ENCODE measurements at places on chromosomes 2 and 18. TPM values are rescaled to one million over a fixed set of nuclear protein-coding genes. Genes with fewer than 3 reads are reported as not detected.

DNA sequence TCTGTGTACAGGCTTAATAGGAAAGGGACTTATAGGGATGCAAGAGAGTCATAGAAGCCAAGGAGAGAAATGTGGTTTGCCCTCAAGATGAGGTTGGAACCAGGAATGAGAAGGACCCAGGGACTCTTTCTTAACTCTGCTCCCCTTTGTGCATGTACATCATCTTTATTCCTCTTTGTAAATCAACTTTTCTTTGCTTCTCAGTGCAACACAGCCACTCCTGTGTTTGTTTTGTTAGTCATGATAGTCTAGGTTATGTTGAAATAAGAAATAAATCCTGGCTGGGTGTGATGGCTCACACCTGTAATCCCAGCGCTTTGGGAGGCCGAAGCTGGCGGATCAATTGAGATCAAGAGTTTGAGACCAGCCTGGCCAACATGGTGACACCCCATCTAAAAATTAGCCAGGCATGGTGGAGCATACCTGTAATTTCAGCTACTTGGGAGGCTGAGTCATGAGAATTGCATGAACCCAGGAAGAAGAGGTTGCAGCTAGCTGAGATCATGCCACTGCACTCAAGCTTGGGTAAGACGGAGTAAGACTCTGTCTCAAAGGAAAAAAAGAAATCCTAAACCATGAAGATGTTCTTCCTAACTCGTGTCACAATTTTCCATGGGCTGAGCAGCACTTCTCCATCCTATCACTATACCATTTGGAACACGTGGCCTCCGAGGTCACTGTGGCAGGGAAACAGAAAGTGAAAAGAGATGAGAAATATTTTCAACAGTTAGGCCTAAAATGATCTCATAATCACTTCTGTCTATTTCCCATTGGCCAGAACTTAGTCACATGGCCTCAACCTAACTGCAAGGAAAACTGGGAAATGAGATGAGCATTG is 73.0 kb upstream of the TMEM17 start:
- DNase-seq = no peak

DNA sequence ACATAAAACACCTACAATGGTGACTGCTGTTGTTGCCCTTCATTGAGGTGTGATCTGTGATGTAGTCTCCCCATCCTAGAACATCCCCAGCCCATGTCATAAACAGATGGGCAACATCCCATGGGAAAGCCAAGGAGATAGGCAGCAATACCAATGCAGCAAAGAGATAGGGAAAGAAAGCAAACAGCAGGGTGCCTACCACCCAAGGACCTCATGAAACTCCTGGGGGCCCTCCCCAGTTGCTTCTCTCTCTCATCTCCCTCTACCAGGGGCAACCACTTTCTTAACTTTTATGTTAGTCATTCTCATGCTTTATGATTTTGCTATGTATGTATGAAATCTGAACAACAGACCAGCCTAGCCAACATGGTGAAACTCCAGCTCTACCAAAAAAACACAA is 8.1 kb upstream of the ITPRIPL1 start:
- no peak for DNase-seq

DNA sequence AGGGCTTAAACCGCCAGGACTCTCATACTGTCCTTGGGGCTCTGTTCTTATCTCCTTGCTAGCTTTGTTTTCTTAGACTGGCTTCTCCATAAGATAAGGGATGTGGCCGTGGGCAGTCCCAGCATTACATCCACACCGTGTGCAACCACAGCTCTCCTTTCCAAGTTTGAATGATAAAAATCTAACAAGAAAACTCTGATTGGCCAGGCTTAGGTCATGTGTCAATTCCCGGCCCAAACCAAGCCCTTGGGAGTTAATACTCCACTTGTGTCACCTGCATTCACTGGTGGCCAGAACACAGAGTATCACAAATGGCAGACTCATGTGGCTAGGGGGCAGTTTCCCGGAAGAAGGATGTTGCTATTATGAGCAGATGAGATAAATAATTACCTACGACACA is 43.2 kb upstream of the KDM3A start:
- DNase-seq = no peak

DNA sequence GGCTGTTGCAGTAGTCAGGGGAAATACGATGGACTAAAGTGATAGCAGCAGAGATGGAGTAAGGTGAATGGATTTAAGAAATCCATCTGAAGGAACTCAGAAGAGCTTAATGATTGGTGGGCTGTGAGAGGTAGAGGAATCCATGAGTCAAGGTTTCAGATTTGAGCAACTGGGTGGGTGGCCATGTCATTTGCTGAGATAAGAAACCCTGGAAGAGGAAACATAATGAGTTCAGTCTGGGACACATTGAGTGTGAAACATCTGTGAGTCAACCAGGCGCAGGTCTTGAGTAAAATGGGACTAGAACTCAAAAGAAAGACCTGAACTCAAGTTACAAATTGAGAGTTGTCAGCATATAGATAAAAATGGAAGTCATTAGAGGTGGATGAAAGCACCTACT is 19.7 kb upstream of the ASNSD1 start:
- no peak for DNase-seq

- no peak for DNase-seq
These were observed 526.5 kb downstream of the FBXO15 start for GRCh38 chr18:73621091-73621490.

- no peak for DNase-seq
These were observed 124.2 kb downstream of the UBE2E3 start for GRCh38 chr2:181104512-181105115.

GRCh38 chr2:173752152-173752551 is 213.0 kb downstream of the SP3 start:
- no peak for DNase-seq

GRCh38 chr2:181984814-181985631 is 630 bp upstream of the PPP1R1C start:
- no peak for DNase-seq

- DNase-seq = peak; percentile 62
These were observed 871.8 kb downstream of the SLC4A3 start for GRCh38 chr2:220499225-220499624.

DNA sequence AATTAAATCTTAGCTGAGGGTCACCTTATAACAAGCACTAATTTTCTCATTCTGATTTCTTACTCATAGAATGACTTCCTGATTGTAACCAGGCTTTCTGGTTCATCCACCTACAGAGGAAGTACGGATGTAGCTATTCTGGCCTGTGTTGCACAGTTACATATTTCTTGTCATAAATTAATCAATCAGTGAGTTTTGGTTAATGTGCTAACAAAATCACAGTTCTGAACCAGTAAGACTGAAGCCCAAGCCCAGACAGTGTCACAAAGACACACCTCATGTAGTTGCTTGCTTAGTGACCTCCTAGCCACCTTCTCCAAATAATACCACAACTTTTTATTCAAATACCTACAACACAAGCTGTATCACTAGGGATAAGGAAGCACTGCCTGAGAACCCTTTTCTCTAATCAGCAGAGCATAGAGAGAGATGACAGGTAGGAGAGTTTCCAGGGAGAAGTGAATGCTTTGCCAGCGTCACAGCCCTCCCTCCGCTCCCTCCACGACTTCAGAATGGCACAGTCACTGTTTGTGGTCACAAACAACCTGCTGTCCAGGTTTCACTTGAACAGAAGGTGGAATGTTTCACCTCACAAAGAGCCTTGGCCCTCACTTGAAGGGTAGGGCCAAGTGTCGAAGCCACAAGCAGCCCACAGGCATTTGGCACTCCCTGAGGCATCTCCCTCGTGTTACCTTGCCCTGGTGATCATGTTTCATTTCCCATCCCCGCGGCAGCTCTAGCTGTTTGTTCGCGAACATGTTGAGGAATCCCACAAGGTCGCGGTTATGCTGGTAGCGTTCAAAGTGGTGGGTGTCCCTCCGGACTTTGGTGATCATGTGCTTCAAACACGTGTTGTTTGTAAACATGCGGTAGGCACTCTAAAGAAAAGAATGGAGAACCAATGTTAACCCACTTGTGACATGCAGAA is 120.8 kb upstream of the STK17B start:
- no peak for DNase-seq

DNA sequence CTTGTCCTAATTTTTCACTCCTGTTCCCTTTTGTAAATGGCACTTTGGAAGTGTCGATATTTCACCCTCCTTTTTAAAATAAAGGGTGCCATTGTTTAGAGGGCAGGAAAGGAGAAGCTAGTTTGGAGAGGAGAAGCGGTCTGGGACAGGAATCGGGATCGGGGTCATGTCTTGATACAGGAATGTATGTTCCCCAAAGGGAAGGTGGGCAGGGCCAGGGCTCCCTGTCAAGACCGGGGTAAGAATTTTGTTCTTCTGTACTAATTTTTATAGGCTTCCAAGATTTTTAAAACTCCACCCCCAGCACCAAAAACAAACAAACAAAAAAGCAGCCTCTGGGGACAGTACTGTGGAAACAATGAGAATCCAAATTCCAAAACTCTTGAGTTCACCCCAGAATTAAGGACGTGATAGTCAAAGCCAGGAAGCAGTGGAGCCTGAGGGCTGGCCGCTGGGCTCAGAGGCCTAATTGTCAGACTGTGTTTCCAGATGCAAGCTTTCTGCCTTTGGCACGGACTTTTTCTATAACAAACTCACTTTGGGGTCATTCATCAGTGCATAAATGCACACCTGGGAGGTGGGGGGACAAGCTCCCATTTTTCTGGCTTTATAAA is 250.4 kb upstream of the SIX2 start:
- DNase-seq = no peak

GRCh38 chr18:2848247-2849246 is 1.7 kb downstream of the EMILIN2 start:
- DNase-seq = no peak

DNA sequence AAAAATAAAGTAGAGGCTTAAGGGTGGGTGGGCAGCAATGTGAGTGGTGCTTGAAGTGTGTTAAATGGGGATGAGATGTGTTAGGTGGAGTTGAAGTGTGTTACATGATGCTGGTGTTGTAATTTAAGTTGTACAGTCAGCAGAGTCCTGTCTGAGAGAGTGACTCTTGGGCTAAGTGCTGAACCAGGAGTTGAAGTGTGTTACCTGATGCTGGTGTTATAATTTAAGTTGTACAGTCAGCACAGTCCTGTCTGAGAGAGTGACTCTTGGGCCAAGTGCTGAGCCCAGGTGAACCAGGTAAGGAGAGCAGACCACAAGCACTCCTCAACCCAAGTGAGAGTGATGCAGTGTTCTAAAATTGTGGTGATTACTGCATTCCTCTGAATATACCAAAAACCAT is 40.6 kb downstream of the LCLAT1 start:
- DNase-seq = no peak

- DNase-seq = no peak
These were observed 8.2 kb downstream of the DPP4 start for GRCh38 chr2:162065767-162066166.

DNA sequence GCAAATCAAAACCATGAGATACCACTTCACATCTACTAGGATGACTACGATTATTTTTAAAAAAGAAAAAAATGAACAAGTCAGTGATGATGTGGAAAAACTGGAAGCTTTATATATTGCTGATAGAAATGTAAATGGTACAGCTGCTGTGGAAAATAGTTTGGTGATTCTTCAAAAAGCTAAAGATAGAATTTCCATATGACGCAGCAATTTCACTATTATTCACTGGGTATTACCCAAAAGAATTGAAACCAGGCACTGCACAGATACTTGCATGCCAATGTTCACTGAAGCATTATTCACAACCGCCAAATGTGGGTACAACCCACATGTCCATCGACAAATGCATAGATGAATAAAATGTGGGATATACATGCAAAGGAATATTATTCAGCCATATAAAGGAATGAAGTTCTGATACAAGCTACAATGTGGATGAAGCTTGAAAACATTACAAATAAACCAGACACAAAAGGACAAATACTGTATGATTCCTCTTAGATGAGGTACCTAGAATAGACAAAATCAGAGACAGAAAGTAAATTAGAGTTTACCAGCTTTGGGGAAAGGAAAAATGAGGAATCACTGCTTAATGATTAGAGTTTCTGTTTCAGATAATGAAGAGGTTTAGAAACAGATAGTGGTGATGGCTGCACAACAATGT is 11.1 kb downstream of the RTTN start:
- no peak for DNase-seq

DNA sequence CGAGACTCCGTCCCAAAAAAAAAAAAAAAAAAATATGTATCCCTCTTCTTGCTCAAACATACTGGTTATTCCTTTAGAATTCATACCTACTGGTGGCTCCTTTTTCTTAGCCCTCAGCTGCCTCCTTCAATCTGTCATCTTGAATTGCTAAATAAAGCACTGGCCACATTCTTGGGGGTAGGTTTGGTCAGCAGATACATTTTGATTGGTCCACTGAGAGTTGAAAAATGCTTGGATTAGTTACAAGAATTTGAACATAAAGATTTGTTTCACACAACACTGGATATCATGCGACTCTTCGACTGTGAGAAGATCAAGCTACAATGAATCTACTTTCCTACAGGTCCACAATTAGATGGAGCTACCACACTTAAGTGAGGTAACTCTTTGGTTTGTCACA is 906.1 kb upstream of the SLC39A10 start:
- no peak for DNase-seq

GRCh38 chr2:62209427-62209991 is 13.6 kb downstream of the B3GNT2 start:
- no peak for DNase-seq

Gene GPR45
- total RNA-seq = not detected

Gene PRLH
- total RNA-seq = not detected

Gene INSIG2
- 64.2 TPM for total RNA-seq

Gene COL5A2
- 64.2 TPM for total RNA-seq

Gene COL3A1
- total RNA-seq = 411 TPM

Gene SESTD1
- 15.4 TPM for total RNA-seq

All from ascending aorta (tissue), 2 donors.